Dorsolateral prefrontal cortex (tissue), 122 donors: ENCODE measurements at places on chromosomes 2 and 18.

DNA sequence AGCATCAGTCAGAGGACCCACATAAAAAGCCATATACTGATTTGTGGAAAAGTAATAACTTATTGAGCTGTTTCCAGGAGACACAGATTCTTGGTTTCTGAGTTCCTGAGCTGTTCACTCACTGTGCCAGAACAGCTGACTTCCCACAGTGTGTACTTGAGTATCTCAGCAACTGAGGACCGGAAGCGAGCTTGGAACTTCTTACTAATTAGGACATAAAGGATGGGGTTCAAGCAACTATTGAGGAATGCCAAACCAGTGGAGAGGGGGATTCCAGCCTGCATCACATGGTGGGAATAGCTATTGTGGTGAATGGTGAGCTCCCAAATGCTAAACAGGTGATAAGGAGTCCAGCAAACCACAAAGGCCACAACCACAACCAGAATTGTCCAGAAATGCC lies 16.4 kb downstream of the EEF1B2 start:
- DNase-seq: no peak

DNA sequence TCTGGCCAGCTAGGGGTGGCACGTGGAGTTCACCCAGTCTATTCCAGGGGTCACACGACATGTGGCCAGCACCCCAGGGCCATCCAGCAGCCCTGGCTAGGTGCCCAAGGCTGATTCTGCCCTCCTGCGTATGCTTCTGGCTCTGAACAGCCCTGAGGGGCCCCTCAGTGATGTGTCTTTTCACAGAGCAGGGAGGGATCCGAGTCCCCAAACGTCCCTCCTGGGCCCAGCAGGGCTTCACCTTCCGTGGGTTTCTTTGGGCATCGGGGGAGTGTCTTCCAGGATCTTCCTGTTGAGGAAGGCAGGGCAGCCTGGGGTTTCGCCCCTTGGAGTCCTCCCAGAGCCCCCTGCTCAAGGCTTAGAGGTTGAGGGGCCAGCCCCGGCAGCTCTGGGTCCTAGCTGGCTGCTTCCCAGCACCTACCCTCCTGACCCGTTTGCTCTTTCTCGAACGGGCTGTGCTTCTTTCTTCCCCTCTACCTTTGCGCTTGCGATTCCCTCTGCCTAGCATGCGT lies 165.9 kb downstream of the DYSF start:
- DNase-seq: no peak

DNA sequence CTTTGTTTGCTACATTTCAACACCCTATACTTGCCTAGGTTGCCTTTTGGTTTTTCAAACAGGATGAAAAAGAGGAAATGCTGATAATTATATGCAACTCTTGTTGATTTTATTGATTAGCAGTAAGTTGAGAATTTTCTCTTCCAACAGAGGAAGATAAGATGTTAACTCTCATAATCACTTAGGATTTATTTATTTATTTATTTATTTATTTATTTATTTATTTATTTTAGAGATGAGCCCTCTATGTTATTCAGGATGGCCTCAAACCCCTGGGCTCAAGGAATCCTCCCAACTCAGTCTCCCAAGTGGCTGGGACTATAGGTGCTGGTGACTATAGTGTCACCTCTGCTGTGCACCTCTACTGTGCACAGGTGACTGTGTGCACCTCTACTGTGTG lies 111.4 kb upstream of the GLS start:
- no peak for DNase-seq

DNA sequence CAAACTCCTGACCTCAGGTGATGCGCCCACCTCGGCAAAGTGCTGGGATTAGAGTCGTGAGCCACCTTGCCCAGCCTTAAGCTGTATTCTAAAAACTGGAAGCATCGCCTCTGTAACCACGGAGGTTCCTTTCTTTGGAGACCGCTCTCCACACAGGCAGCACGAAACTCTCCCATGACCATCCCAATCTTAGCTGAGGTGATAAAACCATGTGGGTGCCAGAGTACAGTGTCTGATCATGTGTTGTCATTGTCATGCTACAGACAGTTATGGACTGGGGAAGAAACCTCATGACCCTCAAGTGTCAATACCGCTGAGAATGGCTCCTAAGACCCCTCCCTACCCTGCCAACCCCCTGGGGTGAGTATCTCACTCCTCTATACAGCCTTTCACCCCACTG lies 41.4 kb upstream of the EPG5 start:
- no peak for DNase-seq

GRCh38 chr2:124607679-124608078 lies 582.6 kb downstream of the CNTNAP5 start:
- no peak for DNase-seq

DNA sequence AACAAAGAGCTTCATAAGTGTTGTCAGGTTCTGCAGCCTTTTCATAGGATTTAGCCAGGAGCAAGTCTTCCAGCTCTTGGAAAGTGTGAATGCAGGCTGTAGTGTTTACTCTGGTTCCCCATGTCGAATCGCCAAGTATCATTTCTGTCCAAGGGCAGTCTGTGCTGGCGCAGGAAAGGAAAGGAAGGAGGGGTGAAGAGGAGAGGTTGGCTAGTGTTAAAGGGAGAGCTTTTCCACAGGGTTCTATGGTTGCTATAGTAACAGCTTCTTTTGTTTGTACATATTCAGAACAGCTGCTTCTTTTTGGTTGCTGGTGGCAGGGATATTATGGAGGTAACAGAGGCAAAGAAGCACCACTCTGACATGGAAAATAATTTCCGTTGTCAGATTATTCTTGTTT lies 69.9 kb downstream of the KCNH7 start:
- no peak for DNase-seq
